Stimulated activated CD4-positive, alpha-beta T cell treated with anti-CD3 and anti-CD28 coated beads, Interleukin-15, amount 100 ng/mL, for 48 hours (primary cell): ENCODE measurements at places on chromosomes 12 and 14.

GRCh38 chr12:5511256-5511643 is 79.3 kb downstream of the NTF3 start:
- DNase-seq = no peak

- DNase-seq = no peak
Measured at GRCh38 chr14:98976271-98976670, 295.7 kb downstream of the BCL11B start.

GRCh38 chr12:34204830-34205285 is 182.6 kb downstream of the ALG10 start:
- DNase-seq = no peak

DNA sequence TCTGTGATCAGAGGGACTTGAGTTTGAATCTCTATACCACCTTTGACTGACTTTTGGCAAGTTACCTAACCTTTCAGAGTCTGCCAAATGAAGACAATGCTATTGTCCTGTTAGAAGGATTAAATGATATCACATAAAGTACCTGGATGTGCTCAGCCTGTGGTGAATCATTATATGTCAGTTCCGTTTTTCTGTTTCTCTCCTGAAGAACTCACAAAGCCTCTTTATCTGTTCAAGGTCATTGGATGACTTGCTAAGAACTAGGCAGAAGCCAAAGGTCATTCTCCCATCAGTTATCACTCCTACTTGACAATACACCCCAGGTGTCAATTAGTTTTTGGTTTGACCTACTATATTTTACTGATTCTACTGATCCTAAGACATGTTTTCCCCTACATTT is 174.6 kb downstream of the CACNA1C start:
- no peak for DNase-seq

DNA sequence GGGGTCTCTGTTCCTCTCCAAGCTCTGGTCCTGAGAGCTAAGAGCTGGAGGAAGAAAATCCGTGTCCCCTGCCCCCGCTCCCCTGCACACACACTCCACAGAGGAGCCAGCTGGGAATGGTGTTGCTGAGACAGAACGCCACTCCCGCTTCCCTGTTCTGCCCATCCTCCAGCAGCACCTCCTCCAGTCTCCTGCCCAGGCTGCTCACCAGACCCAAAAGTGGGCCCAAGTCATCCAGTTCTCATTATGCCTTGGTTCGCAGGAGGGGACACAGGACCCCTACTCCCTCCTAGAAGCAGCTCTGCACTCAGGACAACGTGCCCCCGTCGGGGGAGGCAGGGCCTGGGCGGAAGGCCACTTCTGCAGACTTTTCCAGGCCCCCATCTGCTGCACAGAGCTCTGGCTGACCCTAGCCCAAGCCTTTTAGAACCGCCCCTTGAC is 830 bp upstream of the TRMT61A start:
- no peak for DNase-seq
